ENCODE measurements at places on chromosomes 3 and 15. TPM values are rescaled to one million over a fixed set of nuclear protein-coding genes. Genes with fewer than 3 reads are reported as not detected.

- DNase-seq = no peak
Observed at GRCh38 chr3:169758359-169758994, 6.4 kb downstream of the TERC start.

GRCh38 chr3:191262650-191263049, 63.6 kb downstream of the OSTN start:
- no peak for DNase-seq

Gene LPP
- total RNA-seq = 31.5 TPM

Gene GOLGA8G
- not detected for total RNA-seq

Gene PSTPIP1
- total RNA-seq = 1.0 TPM

GRCh38 chr3:50323092-50323600, 601 bp upstream of the HYAL2 start:
- DNase-seq = peak; percentile 59

- no peak for DNase-seq
Observed at GRCh38 chr3:172522871-172523818, at the start of gene TNFSF10. Gene TNFSF10 (minus strand): TSS chr3:172523430. CDS start chr3:172523384, 46 bp downstream.

DNA sequence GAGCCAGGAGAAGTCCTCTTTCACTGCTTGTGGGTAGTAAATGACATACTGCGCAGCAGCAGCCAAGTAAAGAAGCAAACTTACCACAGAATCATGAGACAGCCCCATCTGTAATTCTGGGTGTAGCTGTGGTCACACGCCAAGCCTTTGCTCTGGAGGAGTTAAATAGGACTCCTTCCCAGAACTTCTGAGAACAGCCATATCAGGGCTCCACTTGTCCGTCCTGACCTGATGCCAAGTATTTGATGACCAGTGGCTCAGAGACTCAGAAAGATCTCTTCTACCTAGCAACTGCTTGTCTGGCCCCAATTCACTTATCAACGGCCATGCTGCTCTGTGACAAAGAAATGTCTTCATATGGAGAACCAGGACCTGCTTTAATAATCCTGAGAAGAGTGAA, 20.6 kb upstream of the GOLIM4 start:
- DNase-seq = no peak

Gene SPINK8
- not detected for total RNA-seq

- no peak for DNase-seq
Observed at GRCh38 chr3:2934541-2934940, 175.6 kb downstream of the IL5RA start.

GRCh38 chr3:35739181-35739809, 100.0 kb downstream of the ARPP21 start:
- DNase-seq = no peak

Gene SCN10A
- total RNA-seq = 0.20 TPM

Gene TRH
- total RNA-seq = not detected

DNA sequence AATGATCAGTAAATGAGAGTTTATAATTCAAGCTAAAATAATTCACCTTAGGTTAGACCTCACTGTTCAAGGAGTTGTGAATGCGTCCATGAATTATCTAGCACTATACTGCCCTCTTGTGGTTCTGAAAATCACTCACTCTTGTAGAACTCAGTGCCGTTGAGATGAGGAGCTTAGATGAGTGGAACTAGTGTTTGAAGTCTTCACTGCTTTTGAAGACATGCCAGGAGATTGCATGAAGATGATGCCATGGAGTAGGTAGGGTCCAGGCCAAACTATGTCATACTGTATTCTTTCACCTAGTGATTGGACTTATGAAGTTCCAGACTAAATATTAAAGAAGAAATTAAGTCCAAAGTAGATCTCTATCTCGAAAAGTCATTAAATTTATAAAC, 28.8 kb downstream of the LYSMD4 start:
- DNase-seq = peak; percentile 74

Gene TEX9
- total RNA-seq = 1.2 TPM

DNA sequence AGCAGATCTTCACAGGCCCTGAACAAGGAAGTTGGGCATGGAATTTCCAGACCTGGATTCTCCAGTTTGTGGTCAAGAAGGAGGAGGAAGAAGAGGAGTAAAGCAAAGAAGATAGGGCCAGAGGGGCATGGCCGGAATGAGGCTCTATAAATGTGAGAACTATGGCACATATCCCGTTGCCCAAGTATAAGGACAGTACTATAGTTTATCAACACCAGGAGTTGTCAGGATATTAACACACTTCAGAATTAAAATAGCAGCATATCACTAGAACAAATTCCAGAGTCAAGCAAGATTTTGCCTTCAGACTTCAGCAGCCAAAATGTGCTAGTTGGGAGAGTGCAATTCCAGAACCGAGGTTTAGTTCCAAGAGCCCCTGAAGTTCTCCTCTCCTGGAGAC, 38.4 kb upstream of the PHLDB2 start:
- DNase-seq = no peak

Gene NUTM1
- total RNA-seq = not detected

DNA sequence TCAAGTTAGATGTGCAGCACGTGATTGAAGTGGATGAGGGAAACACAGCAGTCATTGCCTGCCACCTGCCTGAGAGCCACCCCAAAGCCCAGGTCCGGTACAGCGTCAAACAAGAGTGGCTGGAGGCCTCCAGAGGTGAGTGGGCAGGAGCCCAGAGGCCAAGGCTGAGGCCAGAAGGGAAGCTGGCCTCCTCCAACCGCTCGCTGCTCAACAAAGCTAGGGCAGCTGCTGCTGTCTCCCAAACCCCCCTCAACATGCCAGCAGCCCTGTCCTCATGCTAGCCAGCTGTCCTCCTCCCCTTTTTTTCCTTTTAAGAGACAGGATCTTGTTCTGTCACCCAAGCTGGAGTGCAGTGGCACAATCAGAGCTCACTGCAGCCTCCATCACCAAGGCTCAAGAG, 57.0 kb downstream of the BOC start:
- DNase-seq = no peak

GRCh38 chr15:40240619-40241221, 1.9 kb downstream of the PAK6 start:
- DNase-seq = no peak

DNA sequence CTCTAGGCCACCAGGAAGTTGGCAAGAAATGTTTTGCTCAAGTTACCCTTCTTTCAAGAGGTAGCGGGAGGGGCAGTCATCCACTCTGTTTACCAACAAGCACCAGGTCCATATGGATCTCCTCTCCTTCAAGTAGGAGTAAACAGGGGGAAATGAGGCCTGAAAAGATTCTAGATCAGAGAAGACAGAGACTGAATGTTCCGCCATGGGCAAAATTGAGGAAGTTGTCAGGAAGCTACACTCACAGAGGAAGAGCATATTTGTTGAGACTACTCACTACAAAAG, 81.6 kb downstream of the KLF15 start:
- DNase-seq = no peak

Gene ZKSCAN7
- total RNA-seq = 1.2 TPM

- DNase-seq = no peak
Observed at GRCh38 chr3:125017406-125017805, 38.4 kb downstream of the HEG1 start.

- no peak for DNase-seq
Observed at GRCh38 chr3:43097400-43098080, 8.3 kb downstream of the POMGNT2 start.

GRCh38 chr15:75153087-75153486, 48.6 kb upstream of the C15orf39 start:
- DNase-seq = no peak

Gene RASGRF1
- total RNA-seq = not detected

- no peak for DNase-seq
Observed at GRCh38 chr3:47003056-47003410, 23.6 kb downstream of the NBEAL2 start.

- DNase-seq = no peak
Observed at GRCh38 chr3:36319680-36320079, 60.6 kb upstream of the STAC start.

Gene CRABP1
- not detected for total RNA-seq

DNA sequence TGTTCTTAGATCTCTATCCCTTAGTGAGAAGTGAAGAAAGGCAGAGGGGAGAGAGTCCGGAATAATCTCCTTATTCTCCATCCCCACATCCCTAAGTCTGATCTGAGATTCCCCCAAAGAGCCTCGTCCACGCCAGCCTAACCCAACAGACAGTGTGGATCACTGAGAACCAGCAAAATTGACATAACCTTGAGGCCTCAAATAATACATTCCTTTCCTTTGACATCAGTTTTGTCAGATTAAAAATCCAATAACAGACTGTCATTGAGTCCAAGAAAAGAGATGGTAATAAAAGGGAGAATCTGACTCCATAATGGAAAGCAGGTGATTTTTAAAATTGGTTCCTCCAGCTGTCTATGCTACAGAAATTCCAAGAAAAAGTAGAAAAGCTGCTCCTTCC, 7.7 kb upstream of the SIAH2 start:
- no peak for DNase-seq

DNA sequence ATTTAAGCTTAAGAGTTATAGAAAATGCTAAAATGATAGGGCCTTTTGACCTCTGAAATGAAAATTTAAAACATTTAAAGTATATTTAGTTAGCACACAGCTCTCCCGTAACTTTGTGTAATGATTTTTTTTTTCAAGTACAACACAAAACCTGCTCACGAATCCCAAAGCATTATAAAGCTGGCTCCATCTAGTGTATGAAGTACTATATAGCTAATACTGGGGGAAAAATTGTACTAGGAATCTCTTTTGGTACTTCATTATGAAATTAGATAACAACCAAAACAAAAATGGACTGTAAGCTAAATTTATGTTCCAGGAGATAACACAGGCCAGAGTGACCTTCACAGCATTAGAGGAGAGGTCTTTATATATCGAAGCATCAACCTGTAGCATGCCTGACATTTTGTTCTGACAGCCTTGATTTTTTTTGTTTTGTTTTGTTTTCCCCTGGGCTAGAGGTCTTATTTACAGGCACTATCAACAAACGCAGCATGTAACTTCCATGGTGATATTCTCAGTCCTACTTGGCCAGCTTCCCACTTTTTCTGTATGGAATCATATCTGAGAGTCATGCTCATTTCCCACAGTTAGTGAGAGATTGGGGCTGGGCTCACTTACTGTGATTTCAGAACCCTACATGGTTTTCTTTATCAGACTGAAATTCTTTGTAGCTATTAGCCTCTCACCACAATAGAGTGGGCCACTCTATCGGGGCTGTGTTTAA, 116.3 kb downstream of the MITF start:
- DNase-seq = peak; percentile 8

GRCh38 chr15:65326117-65326526, 21.6 kb downstream of the RNU5B-1 start:
- peak; percentile 75 for DNase-seq

GRCh38 chr3:168121184-168122017, 25.7 kb upstream of the GOLIM4 start:
- DNase-seq = peak; percentile 5

GRCh38 chr3:177746337-177746933, 549.2 kb upstream of the TBL1XR1 start:
- DNase-seq = no peak

Gene CAPN3
- 0.21 TPM for total RNA-seq

GRCh38 chr15:29316422-29316821, 46.8 kb upstream of the NSMCE3 start:
- no peak for DNase-seq

Gene ITGA11
- total RNA-seq = 0.20 TPM

Gene ARHGEF26
- total RNA-seq = 0.13 TPM

Gene PEX5L
- total RNA-seq = not detected

Gene IGF2BP2
- total RNA-seq = 62.0 TPM

DNA sequence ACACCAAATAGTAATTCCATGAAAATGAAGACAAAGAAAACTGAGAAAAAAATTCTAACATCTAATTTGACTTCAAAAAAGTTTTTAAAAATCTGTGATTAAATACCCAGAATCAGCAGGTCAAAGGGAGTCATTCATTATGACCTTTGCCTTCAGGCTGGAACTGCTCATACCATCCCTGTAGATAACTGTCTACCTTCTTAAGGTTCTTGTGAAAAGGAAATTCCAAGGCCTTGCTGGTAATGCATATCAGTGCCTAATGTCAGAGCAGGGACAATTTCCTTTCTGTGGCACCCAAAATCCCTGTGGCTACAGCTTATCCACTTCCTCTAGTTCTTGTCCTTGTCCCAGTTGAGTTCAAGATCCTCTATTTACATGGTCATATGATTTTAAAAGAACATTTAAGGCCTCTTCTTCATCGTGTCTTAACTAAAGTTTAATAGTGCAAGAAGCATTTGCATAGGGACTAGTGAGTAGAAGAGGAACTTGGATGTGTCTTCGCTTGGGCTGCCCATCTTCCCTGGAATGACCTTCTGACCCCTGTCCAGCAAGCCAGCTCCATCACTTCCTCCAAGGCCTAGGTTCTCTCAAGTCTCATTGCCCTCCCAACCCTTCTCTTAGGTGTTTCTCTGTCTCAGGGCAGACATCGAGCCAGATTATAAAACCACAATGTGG, 8.7 kb upstream of the PLCL2 start:
- no peak for DNase-seq

DNA sequence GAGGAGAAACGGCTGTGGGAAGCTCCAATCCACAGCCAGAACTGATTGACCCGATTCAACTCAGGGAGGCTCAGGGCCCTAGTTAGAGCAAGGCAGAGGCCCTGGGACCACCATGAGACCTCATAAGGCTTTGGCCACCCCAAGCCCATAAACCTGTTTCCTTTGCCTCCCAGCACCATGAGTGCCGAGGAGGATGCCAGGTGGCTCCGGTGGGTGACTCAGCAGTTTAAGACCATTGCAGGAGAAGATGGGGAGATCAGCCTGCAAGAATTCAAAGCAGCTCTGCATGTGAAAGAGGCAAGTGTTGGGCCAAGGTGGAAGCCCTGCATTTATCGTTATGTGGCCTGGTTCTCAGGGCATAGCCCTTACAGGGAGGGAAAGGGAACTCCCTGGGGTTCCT, 11.9 kb downstream of the NOX5 start:
- DNase-seq = no peak

GRCh38 chr3:112965656-112966055, 9.2 kb downstream of the CD200R1 start:
- DNase-seq = no peak

Gene UBE2E2
- total RNA-seq = 34.1 TPM

Gene SCAMP5
- 3.5 TPM for total RNA-seq

Gene CLDN16
- not detected for total RNA-seq

DNA sequence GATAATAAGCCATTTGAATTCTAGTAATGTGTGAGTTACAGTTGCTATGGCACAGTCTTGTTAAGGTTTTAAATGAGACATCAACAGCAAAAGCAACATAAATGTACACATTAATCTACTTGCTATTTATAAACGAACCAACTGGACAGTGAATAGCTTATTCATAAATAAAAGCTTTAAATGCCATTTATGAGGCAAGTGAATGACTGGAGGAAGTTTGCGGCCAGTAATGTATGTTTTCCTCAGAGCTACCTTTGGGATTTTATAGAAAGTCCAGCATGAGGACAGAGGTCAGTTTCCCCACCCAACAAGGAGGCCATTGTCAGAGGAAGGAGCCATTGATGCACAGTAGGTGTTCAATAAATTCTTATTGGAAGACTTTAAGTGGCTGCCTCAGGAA, 48.0 kb upstream of the PXYLP1 start:
- no peak for DNase-seq

Gene TBC1D23
- total RNA-seq = 40.7 TPM

Data from pulmonary artery endothelial cell (primary cell).